ENCODE measurements at places on chromosomes 1 and 21. TPM values are rescaled to one million over a fixed set of nuclear protein-coding genes. Genes with fewer than 3 reads are reported as not detected.

- DNase-seq: no peak
- no peaks in the 10 kb centered on the region for H3K27me3 ChIP-seq
- H3K27ac ChIP-seq: no peak overlapping the region
- no peak overlapping the region for H3K4me3 ChIP-seq
- H3K36me3 ChIP-seq: no peaks in the 10 kb centered on the region
Observed at GRCh38 chr1:210441028-210441427, 112.3 kb downstream of the HHAT start.

GRCh38 chr1:235264327-235264726 is 63.7 kb downstream of the ARID4B start:
- no peak for DNase-seq
- no peak overlapping the region for H3K27ac ChIP-seq
- no peaks in the 10 kb centered on the region for H3K27me3 ChIP-seq
- peaks cover 50% of the 10 kb centered on the region for H3K4me1 ChIP-seq

The LCE1B gene
- not detected for total RNA-seq

GRCh38 chr1:154151311-154151710 is 3.6 kb downstream of the NUP210L start:
- H3K4me3 ChIP-seq: no peak overlapping the region
- DNase-seq: no peak
- H3K27me3 ChIP-seq: no peaks in the 10 kb centered on the region
